ENCODE measurements at places on chromosomes 2 and 18.

DNA sequence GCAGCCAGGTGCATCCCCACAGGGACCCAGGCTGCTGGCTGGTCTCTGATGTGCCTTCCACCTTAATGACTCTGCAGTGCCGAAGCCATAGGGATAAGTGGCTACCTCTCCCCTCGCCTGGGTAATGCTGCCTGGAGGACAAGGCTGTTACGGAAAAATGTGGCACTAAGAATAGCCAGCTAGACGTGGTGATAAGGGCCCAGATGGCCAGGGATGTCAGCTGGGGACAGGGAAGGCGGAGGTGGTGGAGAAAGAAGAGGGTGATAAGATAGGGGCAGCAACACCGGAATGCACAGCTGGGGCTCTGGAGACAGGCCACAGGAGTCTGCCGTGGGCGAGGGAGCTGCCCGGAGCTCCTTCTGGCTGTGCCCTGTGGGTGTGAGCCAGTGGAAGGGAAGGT lies 170.6 kb downstream of the FHOD3 start:
- DNase-seq, result no peak

- no peak for DNase-seq
Measured at GRCh38 chr18:74768096-74768495, 170.4 kb downstream of the ZNF407 start.

- no peak for DNase-seq
Measured at GRCh38 chr2:232873909-232874641, 4.0 kb downstream of the SNORC start.

GRCh38 chr2:191220671-191221070 lies 24.5 kb upstream of the MYO1B start:
- DNase-seq, result no peak

GRCh38 chr18:11074889-11075288 lies 74.5 kb downstream of the PIEZO2 start:
- no peak for DNase-seq

DNA sequence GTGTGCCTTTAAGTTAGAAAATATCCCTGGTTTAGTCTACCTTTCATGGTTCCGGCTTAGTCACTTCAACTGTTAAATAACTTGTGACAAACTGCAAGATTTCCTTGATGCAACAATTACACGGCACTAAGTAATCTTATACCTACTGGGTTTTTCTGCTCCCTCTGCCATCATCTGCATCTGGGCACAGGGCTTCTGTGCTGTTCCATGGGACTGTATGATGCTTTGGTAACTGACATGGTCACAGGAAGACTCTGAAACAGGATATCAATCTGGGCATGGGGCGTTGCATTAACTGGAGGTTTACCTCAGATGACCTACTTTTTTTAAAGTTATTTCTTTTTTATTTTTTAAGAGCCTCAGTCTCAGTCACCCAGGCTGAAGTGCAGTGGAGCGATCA lies 365.4 kb downstream of the SS18 start:
- no peak for DNase-seq

GRCh38 chr2:210003359-210003758 lies 921 bp downstream of the RPE start:
- DNase-seq, result peak; percentile 18

- DNase-seq, result no peak
Measured at GRCh38 chr18:25348386-25349130, 3.4 kb downstream of the ZNF521 start.

- no peak for DNase-seq
Measured at GRCh38 chr2:58798676-58799208, 557.6 kb upstream of the FANCL start.

DNA sequence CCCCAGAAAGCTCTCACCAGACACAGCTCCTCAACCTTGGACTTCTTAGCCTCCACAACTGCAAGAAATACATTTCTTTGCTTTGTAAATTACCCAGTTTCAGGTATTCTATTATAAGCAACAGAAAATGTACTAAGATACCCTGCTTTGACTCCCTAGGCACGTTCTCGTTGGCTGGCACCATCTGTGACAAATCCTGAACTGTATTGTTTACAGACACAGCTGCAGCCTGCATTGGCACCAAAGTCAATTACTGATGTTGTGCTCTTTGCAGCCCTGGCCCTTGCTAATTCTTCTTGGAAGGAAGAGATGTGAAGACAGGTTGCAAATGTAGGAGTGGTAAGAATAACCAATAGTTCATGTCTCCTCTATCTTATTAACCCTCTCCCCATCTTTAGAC lies 72.7 kb upstream of the FAM136A start:
- DNase-seq, result no peak

DNA sequence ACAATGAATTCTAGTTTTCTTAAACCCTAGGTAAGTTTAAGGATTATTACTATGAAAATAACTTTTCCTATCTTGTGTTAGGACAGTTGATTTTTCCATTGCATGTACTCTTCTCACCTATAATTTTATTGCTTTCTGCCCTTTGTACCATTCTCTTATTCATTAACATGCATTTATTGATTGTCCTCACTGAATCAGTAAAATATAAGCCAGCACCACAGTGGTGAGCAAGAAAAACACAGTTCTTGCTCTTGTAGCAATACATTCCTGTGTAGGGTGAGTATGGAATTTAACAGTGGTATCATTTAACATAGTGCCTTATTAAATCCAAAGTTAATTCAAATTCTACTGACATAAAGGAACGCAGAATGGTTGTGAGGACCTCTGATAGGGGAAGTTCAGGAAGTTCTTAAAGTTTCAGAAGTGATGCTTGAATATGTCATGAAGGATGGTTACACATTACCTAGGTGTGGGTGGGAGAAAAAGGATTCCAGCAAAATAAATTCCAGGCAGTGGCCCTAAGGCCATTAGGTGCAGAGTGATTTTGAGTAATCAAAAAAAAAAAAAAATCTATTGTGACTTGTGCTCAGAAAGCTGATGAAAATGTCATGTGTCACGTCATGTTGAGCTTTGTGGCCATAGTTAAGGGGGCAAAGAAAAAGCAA lies 104.7 kb upstream of the DSEL start:
- DNase-seq, result no peak

- DNase-seq, result no peak
Measured at GRCh38 chr2:79827881-79828280, 315.0 kb downstream of the CTNNA2 start.

- no peak for DNase-seq
Measured at GRCh38 chr18:7957297-7957696, 390.2 kb downstream of the PTPRM start.

GRCh38 chr2:15298770-15299169 lies 262.4 kb downstream of the NBAS start:
- peak; percentile 78 for DNase-seq

DNA sequence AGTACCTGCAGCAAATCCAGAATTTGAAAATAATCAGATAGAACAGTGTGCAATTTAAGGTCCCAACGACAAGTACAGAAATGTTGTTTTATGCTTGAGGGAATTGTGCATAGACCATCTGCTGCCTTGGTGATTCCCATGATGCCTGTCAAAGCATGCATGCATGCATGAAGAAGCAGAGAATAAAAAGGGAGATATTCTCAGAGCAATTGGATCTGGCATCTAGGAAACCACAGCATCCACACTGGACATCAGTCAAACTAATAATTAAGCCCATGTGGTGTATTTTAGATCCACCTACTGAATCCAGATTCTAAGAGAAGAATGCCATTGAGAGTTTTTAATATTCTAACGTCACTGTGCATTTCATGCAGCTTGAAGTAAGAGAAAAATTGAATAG lies 361.2 kb downstream of the FSIP2 start:
- no peak for DNase-seq

GRCh38 chr2:144518748-144519596 lies 947 bp downstream of the ZEB2 start:
- DNase-seq, result no peak

- DNase-seq, result no peak
Measured at GRCh38 chr2:13669607-13670006, 952.9 kb downstream of the TRIB2 start.

- peak; percentile 53 for DNase-seq
Measured at GRCh38 chr18:74289137-74289536, 2.6 kb downstream of the CYB5A start.

GRCh38 chr2:44250376-44250775 lies 24.9 kb upstream of the SLC3A1 start:
- no peak for DNase-seq

DNA sequence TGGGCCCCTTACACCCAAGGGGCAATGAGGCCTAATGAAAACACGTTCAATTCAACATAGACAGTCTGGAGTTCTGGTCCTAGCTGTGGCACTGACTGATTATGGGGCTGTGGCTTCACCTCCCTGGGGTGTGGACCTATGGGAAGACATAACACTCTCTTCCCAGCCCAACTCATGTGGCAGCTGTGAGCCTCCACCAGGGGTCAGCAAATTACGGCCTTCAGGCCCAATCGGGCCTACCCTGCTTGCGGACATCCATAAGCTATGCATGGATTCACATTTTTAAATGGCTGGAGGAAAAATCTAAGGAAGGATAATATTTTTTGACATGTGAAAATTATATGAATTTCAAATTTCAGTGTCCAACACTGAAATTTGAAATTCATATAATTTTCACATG lies 101.3 kb downstream of the LOXHD1 start:
- DNase-seq, result peak; percentile 11

DNA sequence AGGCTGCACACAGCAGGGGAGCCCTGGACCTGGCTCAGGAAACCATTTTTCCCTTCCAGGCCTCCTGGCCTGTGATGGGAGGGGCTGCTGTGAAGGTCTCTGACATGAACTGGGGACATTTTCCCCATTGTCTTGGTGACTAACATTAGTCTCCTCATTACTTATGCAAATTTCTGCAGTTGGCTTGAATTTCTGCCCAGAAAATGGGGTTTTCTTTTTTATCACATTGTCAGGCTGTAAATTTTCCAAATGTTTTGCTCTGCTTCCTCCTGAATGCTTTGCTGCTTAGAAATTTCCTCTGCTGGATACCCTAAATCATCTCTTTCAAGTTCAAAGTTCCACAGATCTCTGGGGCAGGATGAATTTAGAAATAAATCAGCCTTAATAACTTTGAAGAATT lies 78.2 kb downstream of the EHBP1 start:
- DNase-seq, result no peak

DNA sequence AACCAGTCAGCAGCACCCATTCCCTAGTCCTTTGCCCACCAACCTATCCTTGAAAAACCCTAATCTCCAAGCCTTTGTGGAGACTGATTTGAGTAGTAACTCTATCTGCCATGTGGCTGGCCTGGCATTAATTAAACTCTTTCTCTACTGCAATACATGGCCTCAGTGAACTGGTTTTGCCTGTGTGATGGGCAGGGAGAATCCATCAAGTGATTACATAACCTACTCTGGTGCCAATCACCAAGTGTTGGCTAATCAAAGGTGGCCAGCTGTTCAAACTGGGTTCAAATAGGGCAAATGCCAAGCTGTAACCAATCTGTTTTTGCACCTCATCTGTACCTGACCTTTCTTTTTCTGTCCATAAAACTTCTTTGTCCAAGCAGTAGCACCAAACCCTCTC lies 139.8 kb upstream of the XPO1 start:
- DNase-seq, result no peak

GRCh38 chr2:150977296-150977695 lies 284.4 kb downstream of the RBM43 start:
- no peak for DNase-seq

DNA sequence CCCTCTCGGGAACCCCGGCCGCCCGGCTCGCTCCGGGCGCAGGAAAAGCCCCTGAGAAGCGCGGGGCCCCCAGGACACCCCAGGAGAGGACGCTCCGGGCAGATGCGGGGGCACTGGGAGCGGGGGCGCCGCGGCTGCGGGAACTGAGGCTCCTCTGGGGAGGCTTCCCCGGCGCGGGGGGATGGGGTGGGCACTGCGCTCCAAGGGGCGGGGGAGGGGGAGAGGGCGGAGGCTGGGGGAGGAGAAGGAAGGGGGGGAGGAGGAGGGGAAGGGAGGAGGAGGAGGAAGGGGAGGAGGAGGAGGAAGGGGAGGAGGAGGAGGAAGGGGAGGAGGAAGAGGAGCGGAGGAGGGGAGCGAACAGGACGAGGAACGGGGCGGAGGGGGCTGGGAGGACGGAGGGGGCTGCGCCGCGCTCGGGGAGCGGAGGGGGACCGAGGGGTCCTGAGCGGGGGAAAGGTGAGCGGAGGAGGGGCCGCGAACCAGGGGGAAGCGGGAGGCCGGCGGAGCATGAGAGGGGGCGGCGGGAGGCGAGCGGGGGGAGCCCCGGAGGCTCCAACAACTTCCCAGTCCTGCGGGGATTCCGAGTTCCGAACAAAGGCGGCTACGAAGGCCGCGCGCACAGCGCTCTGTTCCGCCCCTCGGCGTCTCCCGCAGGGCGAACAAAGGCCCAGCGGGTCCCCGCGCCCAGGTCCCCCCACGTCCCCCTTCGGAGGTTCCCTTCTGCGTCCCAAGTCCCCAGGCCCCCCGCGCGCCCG lies 742 bp downstream of the PXDN start:
- peak; percentile 67 for DNase-seq

- peak; percentile 39 for DNase-seq
Measured at GRCh38 chr18:58009166-58009565, 34.9 kb upstream of the NEDD4L start.

- DNase-seq, result peak; percentile 26
Measured at GRCh38 chr2:239275847-239276831, 124.7 kb downstream of the HDAC4 start.

- DNase-seq, result no peak
Measured at GRCh38 chr2:819601-820000, 131.0 kb upstream of the SNTG2 start.

GRCh38 chr18:12362473-12363174 lies 14.4 kb downstream of the AFG3L2 start:
- DNase-seq, result no peak

- no peak for DNase-seq
Measured at GRCh38 chr18:61209801-61210200, 123.4 kb upstream of the CDH20 start.

All from fibroblast of pulmonary artery (primary cell).